ENCODE measurements at places on chromosomes 7 and 10. TPM values are rescaled to one million over a fixed set of nuclear protein-coding genes. Genes with fewer than 3 reads are reported as not detected.

SFTPA1 gene
- not detected for total RNA-seq

GPRIN2 gene
- not detected for total RNA-seq

NKX6-2 gene
- not detected for total RNA-seq

GRCh38 chr10:95675403-95676116, 18.2 kb downstream of the TCTN3 start:
- H3K36me3 ChIP-seq, result peaks cover 26% of the 10 kb centered on the region
- no peaks in the 10 kb centered on the region for H3K4me1 ChIP-seq
- no peak for DNase-seq
- H3K4me3 ChIP-seq, result no peak overlapping the region

DNA sequence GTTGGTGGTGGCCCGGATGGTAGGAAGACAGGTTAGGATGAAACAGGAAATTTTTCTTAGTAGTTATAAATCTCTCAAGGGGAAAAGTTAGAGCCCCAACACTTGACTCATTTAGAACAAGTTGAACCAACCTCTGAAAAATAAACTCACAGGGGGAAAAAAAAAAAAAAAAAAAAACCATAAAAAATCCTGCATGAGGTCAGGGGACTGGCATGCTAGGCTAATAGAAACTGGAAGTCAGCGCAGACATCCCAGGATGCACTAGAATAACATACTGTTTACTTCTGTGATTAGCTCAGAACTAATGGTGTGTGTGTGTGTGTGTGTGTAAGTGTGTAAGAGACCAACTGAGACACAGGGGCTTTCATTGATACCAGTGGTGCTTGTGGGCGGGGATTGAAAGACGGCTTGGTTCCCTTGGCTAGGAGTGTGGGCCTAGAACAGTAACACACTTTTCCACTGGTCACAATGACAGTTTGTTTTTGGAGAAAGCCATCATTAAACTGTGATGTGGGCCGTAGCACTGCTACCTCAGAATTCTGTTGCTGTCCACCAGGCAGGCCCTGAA, 491.6 kb upstream of the GALNT17 start:
- H3K27me3 ChIP-seq, result no peaks in the 10 kb centered on the region
- H3K4me1 ChIP-seq, result peaks cover 10% of the 10 kb centered on the region
- DNase-seq, result peak; percentile 95
- H3K27ac ChIP-seq, result peak overlapping the region; percentile 55
- H3K36me3 ChIP-seq, result no peaks in the 10 kb centered on the region
- H3K4me3 ChIP-seq, result no peak overlapping the region

GRCh38 chr7:131548371-131548770, 8.1 kb downstream of the PODXL start:
- peaks cover 5% of the 10 kb centered on the region for H3K4me1 ChIP-seq
- no peak for DNase-seq
- no peaks in the 10 kb centered on the region for H3K36me3 ChIP-seq
- no peaks in the 10 kb centered on the region for H3K27me3 ChIP-seq
- no peak overlapping the region for H3K27ac ChIP-seq

DNA sequence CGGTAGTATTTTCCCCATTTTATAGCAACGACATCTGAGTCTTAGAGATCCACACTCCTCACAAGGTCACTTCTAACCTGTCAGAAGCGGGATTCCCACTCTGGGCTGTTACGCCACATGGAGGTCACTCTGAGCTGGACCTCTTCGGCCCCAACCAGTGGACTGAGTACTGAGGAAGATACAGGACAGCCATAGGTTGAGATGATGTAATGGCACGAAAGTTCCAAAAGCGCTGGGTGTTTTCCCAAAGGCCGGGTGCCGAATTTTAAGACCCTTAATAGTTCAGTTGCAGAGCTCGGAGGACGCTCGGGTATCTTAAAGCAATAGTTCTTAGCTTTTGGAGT, 699 bp downstream of the GHITM start:
- peaks cover 11% of the 10 kb centered on the region for H3K4me1 ChIP-seq
- peak; percentile 37 for DNase-seq
- H3K27ac ChIP-seq, result peak overlapping the region; percentile 97

- peaks cover 10% of the 10 kb centered on the region for H3K4me1 ChIP-seq
- DNase-seq, result peak; percentile 89
- no peak overlapping the region for H3K27ac ChIP-seq
- no peaks in the 10 kb centered on the region for H3K36me3 ChIP-seq
- H3K4me3 ChIP-seq, result no peak overlapping the region
- no peaks in the 10 kb centered on the region for H3K27me3 ChIP-seq
Observed at GRCh38 chr7:131538071-131538812, 18.2 kb downstream of the PODXL start.

DNA sequence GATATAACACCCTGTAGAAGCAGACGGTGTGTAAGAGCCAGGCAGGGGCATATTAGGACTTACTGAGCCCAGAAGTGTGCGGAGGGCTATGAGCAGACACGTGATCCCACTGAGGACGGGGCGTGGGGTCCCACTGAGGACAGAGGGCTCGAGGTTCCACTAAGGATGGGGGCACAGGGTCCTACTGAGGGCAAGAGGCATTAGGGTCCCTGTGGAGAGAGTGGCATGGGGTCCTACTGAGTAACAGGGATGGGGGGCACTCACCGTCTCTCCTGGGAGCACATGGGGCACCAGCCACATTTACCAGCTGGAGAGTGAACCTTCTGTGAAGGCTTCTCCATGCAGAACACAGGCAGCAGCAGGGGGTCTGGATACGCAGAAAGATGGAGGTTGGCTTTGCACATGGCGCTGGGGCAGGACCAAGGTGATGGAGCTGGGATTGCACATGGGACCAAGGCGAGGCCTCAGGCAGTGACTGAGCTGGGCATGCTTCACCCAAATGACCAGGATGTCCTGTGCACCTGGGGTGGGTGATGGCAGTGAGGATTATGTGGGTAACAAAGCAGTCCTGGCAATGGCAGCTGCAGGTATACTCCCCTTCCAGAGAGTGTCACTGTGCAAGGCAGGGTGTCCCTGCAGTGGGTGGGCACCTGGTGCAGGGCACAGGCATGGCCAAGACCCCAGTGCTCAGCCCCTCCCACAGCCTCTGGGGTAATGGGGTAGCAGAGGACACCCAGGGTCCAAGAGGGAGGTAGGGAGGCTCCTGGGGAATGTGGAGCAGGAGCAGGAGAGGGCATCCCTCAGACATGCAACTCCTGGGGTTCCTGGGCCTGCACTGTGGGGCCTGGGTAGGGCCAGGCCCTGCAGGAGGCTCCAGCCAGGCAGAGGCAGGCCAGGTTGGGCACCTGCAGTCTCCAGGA, 278.1 kb downstream of the TCERG1L start:
- H3K36me3 ChIP-seq, result no peaks in the 10 kb centered on the region
- no peak overlapping the region for H3K27ac ChIP-seq
- no peaks in the 10 kb centered on the region for H3K27me3 ChIP-seq
- H3K4me3 ChIP-seq, result no peak overlapping the region

GRCh38 chr7:21500117-21500832, 42.6 kb upstream of the DNAH11 start:
- no peak for DNase-seq
- no peak overlapping the region for H3K4me3 ChIP-seq
- no peak overlapping the region for H3K27ac ChIP-seq
- H3K27me3 ChIP-seq, result no peaks in the 10 kb centered on the region
- no peaks in the 10 kb centered on the region for H3K4me1 ChIP-seq

Measured in osteoblast (primary cell).